ENCODE measurements at places on chromosomes 1 and 21.

DNA sequence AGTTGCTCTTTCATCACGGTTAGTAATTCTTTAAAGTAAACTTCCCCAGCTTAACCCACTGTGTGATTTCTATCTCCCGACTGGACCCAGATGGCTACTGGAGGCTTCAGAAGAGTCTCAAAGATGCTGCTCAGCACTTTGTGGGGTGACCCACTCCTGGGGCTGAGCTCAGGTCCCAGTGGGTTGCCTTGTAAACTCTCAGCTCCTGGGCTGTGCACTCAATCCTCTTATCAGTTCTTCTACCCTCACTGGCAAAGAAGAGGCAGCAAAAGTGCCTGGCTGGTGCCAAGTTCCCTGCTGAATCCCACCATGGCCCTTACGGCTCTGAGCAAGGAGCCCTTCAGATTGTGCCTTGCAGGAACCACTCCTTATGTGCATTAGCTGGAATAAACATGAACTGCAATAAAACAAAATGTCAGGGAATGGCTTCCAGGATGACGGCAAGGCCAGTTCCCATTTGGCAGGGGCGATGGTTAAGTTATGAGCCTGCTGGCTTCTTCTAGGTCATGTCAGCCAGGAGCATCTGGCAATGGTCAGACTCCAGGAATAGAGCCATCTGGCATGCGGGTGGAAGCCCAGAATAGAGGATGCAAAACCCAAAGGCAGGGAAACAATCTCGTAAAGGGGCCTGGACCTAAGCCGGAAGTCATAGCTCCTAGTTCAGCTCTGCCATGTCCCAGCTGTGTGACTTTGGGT is 6.8 kb downstream of the MYOC start:
- DNase-seq = no peak

- DNase-seq = no peak
Observed at GRCh38 chr1:36706416-36706815, 223.7 kb upstream of the CSF3R start.

DNA sequence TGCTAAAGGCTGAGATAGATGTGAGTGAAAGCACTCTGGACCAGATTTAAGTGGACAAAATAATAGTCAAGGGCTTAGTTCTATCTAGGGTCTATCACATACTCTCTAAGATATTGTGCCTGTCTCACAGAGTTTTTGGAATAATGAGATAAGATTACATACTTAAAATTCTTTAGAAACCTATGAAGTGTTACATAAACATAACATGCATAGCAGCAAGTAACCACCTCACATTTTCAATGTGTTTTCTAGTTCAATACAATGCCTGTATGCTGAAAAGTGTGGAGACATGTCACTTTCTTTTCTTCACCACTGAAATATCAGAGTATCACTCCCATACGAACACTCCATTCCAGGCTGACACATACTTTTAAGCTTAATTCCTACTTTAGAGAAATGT is 16.2 kb downstream of the SDCCAG8 start:
- DNase-seq = no peak

DNA sequence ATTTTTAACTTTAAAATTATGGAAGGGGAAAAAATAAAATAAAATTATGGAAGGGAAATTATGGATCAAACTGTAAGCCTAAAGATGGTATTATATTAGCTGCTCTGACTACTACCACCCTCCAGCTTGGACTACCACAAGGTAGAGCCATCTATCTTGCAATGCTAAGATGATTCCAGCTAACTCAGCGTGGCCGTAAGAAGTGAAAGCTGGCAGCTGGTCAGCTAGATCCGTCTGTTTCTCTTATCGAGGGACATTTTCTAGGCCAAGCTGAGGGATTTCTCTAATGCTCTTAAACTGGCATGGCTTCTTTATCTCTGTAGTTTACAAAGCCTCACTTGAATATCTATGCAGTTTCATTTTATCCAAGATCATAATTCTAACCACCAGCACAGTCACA is 31.5 kb downstream of the LYST start:
- no peak for DNase-seq

GRCh38 chr1:93244298-93245069 is 64.0 kb downstream of the CCDC18 start:
- DNase-seq = no peak

GRCh38 chr1:207959141-207959825 is 48.4 kb upstream of the CD34 start:
- no peak for DNase-seq

GRCh38 chr1:20430355-20431175 is 55.4 kb downstream of the CAMK2N1 start:
- DNase-seq = no peak

DNA sequence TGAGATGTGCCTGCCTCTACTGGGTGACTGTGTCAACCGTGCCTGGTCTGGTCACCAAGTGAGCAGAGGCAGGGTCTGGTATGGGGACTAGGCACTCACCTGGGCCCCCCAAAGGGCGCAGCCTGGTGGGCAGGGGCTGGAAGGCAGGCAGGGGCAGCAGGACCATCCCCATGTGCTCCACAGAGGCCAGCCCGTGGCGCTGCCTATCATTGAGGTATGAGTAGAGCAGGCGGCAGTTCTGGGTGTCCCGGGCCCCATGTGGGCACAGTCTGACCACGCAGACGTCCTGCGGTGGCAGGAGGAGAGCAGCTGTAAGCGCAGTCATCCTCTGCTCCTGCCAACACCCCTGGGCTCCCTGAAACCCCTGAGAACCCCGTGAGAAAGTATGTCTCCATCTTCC is 23.7 kb downstream of the SPOCD1 start:
- no peak for DNase-seq

- no peak for DNase-seq
Observed at GRCh38 chr21:39845571-39846130, 21.6 kb upstream of the PCP4 start.

GRCh38 chr21:28943631-28944030 is 49.0 kb downstream of the LTN1 start:
- DNase-seq = no peak

DNA sequence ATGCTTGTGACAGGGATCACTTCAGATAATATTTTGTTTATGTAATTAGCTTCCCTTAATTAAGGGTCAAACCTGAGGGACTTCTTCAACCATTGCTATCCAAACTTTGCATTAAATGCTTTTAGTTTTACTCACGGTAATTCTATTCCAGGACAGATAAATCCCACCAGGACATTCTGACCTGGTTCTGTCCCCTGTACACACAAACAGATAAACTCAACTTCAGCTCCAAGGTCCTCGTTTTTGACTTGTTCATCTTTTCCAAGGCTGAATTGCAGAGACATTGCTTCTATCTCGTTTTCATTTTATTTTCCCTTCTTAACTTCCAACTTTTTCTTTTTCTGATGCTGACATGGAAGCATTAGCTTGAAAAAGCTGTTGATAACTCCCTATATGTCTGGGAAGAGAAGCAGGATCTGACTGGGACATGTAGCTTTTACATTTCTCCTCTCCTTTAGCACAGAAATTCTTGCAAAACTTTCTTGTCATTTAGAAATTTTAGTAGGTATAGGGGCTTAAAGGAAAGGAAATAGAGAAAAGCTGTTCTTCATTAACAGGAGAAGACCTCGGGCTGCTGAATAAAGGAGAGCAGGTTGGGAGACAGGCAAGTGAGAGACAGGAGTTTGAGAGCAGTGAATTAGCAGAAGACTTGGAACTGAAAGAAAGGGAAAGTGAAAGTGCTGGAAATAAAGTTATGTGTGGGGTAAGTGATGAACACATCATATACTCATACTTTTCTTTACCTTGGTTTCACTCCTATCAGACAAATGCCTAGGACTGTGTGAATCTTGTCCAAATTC is 231.7 kb upstream of the B3GALT2 start:
- DNase-seq = no peak

DNA sequence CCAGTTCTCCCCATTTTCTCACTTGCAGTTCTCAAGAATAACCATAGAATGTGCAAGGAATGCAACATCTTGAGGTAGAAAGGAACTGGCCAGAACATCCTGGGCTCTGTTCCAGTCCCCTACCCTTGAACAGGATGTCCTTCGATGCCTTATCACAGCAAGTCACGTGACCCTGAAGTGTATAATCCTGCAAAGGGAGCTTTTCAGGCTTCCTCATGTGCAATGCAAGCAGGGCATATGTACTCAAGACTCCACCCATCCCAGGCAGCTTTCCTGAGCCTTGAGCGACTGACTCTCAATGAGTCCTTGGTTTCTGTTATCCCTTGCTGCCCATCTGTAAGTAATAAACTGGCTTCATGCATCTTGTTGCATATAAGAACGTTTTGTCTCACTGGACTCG is 311.0 kb downstream of the MRPL39 start:
- no peak for DNase-seq

DNA sequence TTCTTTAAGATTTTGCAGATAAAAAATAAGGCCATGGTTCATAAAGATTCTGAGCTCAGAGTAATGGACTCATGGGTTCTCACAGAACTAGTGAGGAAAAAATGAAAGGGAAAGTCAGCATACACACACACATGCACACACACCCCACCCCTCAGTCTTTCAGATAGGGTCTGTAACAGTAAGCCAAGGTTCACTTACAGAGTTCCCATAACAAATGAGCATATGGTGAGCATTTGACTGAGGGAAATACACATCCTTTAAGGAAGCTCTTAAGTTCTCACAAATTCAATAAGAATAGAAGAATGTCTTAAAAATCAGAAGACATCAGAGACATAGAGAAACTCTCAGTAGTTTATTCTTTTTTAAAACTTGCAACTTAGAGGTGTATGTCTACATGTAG is 57.9 kb downstream of the NTMT2 start:
- DNase-seq = no peak

DNA sequence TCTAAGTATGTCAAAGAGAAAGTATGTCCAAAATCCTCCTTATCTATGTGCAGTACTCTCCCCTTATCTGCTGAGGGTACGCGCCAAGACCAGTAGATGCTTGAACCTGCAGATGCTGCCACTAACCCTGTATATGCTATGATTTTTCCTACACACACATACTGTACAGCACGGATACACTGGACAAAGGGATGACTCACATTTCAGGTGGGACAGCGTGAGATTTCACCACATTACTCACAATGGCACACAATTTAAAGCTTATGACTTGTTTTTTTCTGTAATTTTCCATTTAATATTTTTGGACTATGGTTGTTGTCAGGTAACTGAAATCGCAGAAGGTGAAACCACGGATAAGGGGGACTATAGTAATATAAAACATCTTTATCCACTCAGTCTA is 4.1 kb downstream of the ORC1 start:
- DNase-seq = no peak

DNA sequence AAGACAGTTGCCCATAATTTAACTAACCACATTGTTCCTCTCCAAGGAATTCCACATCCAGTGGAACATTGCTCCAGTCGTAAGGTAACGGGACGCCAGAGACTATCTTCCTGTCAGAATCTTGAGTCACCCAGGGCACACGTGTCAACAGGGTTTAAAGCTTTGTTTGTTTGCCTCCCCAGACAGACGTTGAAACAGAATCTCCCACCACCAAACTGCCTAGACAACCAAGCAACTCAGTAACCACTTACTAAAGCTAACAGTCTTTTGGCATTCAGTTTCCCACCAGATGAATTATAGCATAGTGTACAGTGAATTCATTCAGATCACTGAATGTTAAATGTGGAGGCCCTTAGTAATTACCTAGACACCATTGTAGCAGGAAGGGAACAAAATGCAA is 439.5 kb downstream of the PLPP3 start:
- no peak for DNase-seq

DNA sequence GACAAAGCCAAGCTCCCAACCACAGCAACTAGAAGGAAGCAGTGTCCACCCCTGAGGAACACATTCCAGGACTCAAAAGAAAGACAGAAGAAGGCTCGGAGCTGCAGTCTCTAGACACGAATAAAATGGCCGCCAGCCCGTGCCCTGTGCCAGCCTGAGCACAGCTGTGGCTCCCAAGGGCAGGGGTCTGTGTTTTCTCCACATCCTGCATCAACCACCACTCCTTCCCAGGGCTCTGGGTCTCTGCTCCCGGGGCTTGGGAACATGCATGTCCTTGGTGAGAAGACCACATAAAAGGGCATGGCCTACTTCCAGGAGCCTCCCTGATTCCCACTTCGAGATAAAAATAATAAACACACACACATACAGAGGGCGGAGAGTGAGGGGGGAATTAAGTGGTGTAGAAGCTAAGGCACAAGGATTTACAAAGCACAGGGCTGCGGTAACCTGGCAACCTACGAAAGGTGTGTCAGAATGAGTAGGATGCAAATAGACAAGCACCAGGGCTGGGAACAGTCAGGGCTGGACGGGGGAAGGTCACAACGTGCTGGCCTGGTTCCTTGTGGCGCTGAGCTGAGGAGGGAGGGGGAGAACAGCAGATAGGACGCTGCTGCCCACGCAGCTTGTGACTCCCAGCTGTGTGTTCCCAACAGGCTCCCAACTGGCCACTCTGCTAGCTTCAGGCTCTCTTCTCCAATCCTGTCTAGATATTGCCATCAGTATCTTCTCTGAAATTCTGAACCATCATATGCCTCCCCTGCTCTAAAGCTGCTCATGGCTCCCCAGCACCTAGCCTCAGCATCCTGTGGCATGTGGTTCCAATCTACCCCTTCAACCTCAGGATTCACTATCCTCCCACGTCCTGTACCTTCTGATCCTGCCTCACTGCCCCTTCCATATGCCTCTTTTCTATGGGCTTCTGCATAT is 72.5 kb downstream of the CD34 start:
- no peak for DNase-seq

DNA sequence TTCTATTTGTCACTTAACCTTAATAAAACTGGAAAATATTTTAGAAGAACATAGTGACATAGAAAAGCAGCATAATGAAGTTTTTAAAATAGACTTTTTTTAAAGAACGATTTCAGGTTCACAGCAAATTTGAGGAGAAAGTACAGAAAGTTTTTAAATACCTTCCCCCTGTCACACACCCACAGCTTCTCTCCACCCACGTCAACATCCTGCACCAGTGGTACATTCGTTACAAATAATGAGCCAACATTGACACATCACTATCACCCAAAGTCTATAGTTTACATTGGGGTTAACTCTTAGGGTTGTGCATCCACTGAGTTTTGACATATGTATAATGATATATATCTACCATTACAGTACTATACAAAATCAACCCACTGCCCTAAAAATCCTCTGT is 3.0 kb upstream of the SLC35F3 start:
- no peak for DNase-seq

GRCh38 chr21:46554431-46555224 is 50.3 kb downstream of the S100B start:
- DNase-seq = no peak

GRCh38 chr1:222898191-222898527 is 83.3 kb downstream of the DISP1 start:
- DNase-seq = no peak

DNA sequence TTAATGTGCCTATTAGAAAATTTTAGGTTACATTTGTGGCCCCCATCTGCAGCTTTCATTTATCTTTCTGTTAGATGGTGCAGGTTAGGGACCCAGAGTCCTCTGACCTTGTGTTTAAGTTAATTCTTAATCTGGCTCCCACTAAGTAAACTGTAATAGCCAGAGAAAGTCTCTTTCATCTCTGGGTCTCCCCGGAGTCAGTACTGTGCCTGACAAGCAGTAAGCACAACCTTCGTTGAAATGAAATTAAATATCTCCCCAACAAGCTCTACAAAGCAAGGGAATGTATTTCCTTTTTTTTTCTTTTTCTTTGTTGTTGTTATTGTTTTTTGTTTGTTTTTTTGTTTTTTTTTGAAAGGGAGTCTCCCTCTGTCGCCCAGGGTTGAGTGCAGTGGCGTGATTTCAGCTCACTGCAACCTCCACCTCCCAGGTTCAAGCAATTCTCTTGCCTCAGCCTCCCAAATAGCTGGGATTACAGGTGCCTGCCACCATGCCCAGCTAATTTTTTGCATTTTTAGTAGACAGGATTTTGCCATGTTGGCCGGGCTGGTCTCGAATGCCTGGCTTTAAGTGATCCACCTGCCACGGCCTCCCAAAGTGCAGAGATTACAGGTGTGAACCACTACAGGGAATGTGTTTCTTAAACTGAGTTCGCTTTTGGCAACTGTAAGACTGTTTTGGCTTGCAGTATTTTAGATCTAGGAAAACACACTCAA is 81.6 kb downstream of the HHIPL2 start:
- DNase-seq = no peak
